ENCODE measurements at places on chromosomes 12 and 14. TPM values are rescaled to one million over a fixed set of nuclear protein-coding genes. Genes with fewer than 3 reads are reported as not detected.

PLCZ1 gene
- total RNA-seq: not detected

POTEG gene
- total RNA-seq: not detected

DEGS2 gene
- not detected for total RNA-seq

SLC17A8 gene
- not detected for total RNA-seq

CIROP gene
- not detected for total RNA-seq

GCN1 gene
- total RNA-seq: 79.7 TPM

PTHLH gene
- total RNA-seq: 0.51 TPM

ITGA7 gene
- total RNA-seq: 7.2 TPM

MMP14 gene
- 475 TPM for total RNA-seq

KRT85 gene
- total RNA-seq: not detected

GNS gene
- total RNA-seq: 129 TPM

KCNK10 gene
- total RNA-seq: not detected

Measured in GM23248 (cell line).